Eye (tissue), 1 donor: ENCODE measurements at places on chromosomes 4 and X.

GRCh38 chrX:98795636-98796035 lies 1614.4 kb downstream of the PCDH19 start:
- DNase-seq, result no peak

GRCh38 chr4:52957835-52958631 lies 95.9 kb downstream of the RASL11B start:
- peak; percentile 88 for DNase-seq

- peak; percentile 84 for DNase-seq
Measured at GRCh38 chr4:140249351-140249750, 95.4 kb upstream of the MAML3 start.

GRCh38 chr4:732911-733630 lies 27.4 kb downstream of the PCGF3 start:
- no peak for DNase-seq

DNA sequence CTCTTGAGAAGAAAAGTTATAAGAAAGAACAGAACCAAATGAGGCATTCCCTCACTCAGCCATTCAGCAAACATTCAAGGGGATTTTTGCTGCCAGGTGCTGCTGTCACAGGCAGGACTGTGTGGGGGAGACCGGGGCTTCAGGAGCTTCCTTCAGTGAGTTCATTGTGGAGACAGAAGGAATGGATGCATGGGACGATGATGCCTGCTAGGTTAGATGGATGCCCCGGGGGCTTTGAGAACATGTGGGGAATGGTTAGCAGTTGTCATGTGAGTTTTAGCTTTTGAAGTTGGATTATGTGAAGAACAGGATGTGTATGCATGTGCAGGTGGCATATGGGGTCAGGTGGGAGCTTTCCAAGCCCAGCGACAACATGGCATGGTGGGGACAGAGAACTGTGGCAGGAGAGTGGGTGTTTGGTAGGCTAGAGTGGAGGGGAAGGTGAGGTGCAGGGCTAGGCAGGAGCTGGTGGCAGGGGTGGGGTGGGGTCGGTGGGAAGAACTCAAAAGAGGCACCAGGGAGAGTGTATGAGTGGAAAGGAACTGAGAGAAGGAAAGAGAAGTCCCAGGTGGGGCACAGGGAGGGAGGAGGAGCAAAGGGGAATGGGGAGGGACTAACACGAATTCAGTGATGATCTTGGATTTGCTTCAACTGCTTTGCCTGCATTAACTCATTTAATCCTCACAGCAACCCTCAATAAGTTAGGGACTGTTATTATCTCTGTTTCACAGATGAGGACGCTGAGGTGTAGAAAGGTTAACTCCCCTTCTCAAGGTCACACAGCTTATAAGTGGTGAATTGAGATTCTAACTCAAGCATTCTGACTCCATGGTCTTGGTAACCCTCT lies 8.4 kb downstream of the DCUN1D4 start:
- no peak for DNase-seq

GRCh38 chrX:14028473-14028872 lies 1.2 kb downstream of the GEMIN8 start:
- DNase-seq, result no peak

GRCh38 chr4:42478946-42479345 lies 81.7 kb downstream of the SHISA3 start:
- no peak for DNase-seq

DNA sequence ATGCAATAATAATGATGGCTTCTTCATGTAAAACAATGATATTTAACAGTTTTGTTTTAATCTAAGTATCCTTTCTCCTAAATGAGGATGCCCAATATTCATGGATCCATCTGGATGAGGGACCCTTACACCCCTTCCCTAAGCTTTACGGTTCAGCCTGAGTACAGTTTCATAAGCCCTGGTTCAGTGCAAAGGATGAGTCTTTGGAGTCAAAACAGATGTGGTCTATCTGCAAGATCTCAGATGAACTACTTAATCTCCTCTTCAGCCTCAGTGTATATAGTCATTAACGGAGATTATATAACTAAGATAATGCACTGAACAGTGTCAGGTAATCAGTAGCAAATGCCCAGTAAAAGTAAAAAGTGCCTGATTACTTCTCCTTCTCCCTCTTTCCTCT lies 22.1 kb downstream of the ANXA5 start:
- no peak for DNase-seq

GRCh38 chr4:59727745-59728144 lies 1472.4 kb upstream of the ADGRL3 start:
- no peak for DNase-seq

GRCh38 chr4:111666826-111667360 lies 478.4 kb upstream of the FAM241A start:
- no peak for DNase-seq

GRCh38 chrX:100700809-100701208 lies 31.1 kb downstream of the SYTL4 start:
- no peak for DNase-seq

GRCh38 chr4:188025476-188025875 lies 29.9 kb downstream of the ZFP42 start:
- no peak for DNase-seq

GRCh38 chr4:74181219-74181618 lies 23.3 kb downstream of the MTHFD2L start:
- DNase-seq, result no peak

GRCh38 chrX:20253232-20253543 lies 13.5 kb downstream of the RPS6KA3 start:
- no peak for DNase-seq

DNA sequence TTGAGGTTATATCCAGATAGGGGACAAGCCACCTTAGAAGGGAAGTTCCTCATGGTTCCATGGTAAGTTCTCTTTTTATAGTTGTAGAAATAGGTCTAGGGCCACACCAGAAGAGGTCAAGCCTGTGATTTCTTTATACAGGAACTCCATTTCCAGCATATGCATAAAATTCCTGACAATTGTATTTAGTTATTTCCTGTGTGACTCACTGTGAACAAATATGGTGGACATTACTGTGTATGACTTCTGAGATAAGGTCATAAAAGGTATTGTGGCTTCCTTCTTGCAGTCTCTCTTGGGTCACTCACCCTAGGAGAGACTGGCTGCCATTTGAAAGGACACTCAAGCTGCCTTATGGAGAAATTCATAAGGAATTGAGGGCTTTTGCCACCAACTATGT lies 2.2 kb upstream of the C4orf36 start:
- no peak for DNase-seq

DNA sequence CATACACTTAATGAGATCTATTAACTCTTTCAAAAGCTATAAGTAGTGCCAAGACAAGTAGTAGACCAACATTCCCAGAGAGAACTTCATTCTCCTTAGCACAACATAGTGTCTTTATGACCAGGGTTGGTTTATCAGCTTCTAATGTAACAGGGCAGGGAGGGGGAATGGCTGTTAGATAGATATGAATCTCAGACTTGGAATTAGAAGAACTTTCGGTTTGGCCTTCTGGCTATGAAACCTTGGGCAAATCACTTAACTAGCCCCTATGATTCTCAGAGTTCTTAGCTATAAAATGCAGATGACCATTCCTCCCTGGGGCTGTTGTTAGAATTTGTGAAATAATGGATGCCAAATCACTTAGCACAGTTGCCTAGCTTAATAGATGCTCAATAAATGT lies 132.2 kb downstream of the SLC10A7 start:
- no peak for DNase-seq

DNA sequence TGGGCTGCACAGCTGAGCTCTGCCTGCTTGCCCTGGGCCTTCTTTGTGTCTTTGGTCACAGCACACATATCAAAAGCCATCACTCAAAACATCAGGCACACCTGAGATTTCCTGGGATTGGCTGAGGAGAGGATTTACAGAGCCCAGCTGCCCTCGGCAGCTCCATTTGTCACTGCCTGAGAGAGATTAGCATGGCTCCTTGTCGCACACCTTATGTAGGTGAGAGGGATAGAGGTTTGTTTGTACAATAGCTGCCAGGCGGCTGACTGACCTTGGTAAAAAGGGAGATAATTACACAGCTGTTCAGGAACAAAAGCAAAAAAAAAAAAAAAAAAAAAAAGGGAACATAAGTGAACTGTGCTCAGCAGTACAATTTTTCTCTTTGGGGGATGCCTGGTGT lies 63.2 kb downstream of the MGST2 start:
- DNase-seq, result no peak

GRCh38 chr4:78311306-78311705 lies 240.3 kb upstream of the ANXA3 start:
- DNase-seq, result no peak

DNA sequence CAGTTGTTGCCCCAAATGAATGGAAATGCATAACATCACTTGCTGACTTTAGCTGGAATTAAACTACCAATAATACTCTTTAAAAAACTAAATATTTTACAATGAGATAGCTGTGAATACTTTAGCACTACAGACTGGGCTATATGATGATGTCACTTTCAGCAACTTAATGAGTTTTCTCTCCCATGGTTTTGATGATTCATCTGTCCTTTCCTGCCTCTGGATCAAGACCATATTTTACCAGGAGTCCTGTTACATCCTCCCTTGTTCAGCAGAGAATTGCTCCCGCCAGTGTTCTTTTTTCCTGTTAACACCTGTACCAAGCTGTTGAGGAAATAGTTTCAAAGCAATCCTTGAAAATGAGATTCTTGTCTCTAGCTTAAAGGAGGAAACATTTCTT lies 543.0 kb downstream of the SPRY1 start:
- peak; percentile 17 for DNase-seq

DNA sequence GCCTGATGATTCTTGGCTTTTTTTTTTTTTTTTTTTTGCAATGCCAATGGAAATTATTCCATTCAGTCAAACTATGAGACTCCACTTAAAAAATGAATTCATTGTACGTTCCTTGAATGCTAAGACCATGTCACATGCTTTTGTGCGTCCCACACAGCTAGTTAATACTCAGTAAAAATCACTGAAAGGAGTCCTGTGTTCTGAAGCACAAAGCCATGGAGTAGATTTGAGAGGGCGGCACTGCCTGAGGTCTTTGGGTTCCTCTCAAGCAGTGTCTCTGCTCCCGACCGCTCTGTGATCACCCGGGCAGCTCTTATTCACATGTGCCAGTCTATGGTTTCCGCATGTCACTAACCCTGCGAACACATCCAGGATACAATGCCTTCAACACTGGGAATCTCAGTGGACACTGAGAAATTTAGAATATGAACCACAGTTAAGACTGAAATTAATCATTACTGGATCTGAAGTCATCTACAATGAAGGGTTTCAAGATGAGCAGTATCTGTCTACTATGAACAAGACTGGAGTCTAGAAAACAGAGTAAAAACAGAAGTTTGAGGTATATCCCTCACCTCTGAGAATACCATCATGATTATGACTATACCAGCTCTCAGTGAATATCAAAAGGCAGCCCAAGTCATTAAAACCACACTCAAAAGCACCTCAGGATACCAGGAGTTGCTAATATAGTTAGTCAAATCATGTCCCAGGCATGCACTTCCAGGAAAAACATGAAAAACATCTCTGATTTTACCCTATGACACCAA lies 193.0 kb downstream of the MGST2 start:
- DNase-seq, result no peak

GRCh38 chr4:53281438-53281837 lies 84.4 kb downstream of the SCFD2 start:
- DNase-seq, result no peak

- DNase-seq, result no peak
Measured at GRCh38 chr4:188819233-188819632, 680.0 kb downstream of the TRIML1 start.

DNA sequence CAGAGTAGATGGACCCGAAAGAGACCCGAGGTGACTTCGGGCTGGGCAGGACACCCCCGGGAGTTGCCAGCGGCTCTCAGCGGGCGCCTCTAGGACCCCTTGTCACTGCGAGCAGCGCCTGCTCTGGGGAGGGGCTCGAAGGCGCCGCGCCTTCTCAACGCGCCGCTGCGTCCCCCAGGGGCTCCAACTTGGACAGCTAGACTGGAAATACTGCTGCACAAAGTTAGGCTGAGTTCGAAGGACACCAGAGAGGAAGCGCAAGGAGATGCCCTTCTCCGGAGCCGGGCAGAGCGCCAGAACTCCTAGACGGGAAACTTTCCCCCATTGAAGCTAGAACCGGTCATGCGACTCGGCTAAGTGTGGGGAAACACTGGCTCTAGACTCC lies 493 bp upstream of the KCNIP4 start:
- DNase-seq, result peak; percentile 67

DNA sequence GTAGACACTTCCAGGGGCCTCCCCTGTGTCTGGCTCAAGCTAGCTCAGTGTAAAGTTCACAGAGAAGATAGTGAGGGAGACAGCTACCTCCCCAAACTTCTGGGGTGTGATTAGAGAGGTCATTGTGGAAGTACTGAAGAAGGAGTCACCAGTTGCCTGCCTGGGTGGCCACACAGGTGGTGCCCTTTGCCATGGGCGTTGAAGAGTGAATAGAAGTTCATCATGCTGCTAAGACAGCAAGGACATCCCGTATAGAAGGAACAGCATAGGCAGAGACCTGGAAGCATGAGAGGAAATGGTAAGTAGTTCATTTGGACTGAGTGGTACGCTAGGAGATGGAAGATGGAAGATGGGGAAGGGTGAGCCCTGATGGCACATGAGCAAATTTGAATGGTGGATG lies 110.1 kb downstream of the PJA1 start:
- DNase-seq, result no peak

DNA sequence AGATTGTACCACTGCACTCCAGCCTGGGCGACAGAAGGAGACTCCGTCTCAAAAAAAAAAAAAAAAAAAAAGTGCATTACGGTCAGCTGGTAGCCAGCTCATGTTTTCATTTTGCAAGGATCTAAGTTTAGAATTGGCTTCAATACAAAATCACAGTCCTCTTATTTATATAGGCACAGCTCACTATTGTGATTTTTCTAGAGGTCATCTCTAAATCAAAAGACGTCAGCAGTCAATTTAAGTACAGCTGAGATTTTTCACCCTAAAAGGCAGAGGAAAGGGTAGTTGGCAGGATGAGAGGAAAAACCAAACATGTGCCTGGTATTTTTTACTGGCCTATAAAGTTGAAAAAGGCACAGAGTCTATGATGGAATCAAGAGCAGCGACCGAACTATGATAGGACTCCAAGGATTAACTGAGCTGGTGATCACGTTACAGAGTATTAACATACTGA lies 30.8 kb downstream of the ASB5 start:
- peak; percentile 28 for DNase-seq

- peak; percentile 50 for DNase-seq
Measured at GRCh38 chr4:151688003-151688784, 72.6 kb downstream of the GATB start.

- no peak for DNase-seq
Measured at GRCh38 chrX:130165181-130165702, 399 bp downstream of the AIFM1 start.

- no peak for DNase-seq
Measured at GRCh38 chr4:156974264-156974663, 2.7 kb upstream of the PDGFC start.
